NCI-H510A (cell line): ENCODE measurements at places on chromosomes 2 and 18.

GRCh38 chr2:74415762-74416395 is 5.5 kb downstream of the C2orf81 start:
- DNase-seq, result no peak

- DNase-seq, result no peak
Measured at GRCh38 chr18:48106976-48107781, 176.7 kb upstream of the SMAD2 start.

GRCh38 chr2:46989491-46990230 is 74.1 kb upstream of the MCFD2 start:
- DNase-seq, result no peak

- DNase-seq, result no peak
Measured at GRCh38 chr2:163594497-163594896, 141.3 kb downstream of the FIGN start.

DNA sequence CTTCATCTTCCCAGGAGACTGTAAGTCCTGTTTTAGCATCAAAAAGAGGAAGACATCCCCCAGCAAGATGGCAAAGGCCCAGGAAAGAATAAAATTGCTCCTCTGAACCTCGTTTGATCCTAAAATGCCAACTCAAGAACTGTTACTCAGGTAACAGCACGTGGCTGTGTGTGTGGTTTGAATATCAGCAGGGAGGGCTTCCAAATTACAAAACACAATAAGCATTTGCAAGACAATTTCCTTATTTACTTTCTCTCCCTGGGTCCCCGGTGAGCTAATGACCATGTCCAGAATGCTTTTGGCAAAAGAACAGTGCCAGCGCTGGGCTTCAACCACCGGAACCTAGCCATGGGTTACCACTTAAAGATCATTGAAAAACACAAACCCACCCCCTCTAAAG is 163.6 kb downstream of the C1D start:
- DNase-seq, result no peak

DNA sequence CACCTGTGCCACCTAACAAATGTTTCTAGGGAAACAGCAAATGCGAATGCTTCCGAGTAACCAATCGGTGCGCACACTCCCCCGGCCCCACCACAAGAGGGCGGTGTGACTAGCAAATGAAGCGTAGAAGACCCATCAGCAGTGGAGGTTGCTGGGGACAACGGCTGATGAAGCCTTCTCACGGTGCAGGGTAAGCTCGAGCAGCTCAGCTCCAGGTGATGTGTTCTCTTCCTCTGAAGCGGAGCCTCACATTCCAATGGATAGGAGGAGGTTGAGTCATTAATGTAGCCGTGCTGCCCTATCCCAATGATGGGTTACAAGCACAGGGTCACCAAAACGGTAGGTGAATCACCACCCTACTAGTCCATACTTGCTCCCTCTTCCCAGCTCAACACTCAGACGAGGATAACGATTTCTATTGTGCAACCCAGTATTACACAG is 127.6 kb upstream of the TWIST2 start:
- no peak for DNase-seq

- no peak for DNase-seq
Measured at GRCh38 chr2:27796791-27797765, 25.6 kb downstream of the MRPL33 start.

DNA sequence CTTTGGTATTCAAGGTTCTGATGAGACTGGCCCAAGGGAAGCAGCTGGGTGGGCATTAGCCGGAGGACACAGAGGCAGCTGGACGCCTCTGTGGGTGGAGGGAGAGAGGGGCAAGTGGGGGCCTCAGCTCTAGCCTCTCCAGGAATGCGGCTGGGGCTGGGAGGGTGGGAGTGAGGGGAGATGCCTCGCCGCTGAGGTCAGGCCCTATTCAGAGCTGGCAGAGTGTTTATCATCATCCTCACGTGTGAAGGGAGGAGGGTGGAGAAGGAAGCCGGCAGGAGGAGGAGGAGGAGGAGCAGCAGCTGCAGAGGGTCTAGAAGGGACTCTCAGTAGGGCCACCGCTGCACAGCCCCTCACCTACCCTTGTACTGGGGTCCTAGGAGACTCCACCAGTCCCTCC is 43.1 kb downstream of the TNS1 start:
- DNase-seq, result no peak

DNA sequence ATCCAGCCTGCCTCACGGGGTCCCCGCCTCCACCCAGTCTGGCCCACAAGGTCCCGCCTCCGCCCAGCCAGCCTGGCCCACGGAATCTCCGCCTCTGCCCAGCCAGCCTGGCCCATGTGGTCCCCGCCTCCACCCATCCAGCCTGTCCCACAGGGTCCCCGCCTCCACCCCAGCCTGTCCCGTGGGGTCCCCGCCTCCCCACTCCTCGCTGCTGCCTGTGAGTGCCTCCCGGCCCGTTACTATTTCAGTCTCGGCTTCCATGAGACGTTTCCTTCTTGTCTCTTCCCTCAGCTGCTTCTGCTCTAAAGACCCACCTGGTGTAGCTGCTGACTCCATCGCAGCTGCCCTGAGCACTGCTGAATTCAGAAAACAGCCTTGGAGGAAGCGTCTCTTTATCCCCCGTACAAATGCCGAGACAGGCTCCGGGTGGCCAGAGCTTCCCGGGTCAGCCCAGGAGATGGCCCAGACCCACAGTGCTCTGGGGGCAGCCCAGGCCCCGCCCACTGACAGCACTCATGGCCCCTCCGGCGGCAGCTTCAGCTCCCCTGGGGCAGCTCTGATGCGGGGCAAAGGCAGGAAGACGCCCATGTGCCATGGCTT is 69.8 kb downstream of the NFATC1 start:
- DNase-seq, result no peak

DNA sequence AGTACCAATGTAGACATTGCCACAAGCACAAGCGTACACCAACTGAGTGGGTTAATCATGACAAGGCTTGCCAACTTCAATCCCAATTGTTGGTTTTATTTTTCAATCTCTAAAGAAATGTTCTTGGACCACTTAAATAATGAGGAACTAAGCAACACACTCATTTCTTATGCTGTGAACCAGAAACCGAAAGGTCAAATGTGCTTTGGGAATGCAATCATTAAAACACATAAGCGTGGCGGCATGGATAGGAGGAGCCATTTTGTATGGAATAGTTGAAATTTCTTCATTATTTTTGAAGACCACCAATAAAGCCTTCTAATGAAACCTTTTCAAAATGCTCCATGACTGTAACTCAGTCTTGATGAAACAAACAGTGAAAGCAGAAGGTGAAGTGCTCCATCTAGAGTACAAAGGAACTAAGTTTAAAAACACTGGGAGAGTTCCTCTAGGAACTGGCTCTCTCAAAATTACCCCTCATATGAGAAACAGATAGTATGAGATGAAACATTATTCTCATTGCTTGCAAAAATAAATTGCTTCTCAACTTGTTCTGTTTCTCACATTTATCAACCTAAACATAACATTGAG is 113.2 kb upstream of the CHST9 start:
- no peak for DNase-seq

DNA sequence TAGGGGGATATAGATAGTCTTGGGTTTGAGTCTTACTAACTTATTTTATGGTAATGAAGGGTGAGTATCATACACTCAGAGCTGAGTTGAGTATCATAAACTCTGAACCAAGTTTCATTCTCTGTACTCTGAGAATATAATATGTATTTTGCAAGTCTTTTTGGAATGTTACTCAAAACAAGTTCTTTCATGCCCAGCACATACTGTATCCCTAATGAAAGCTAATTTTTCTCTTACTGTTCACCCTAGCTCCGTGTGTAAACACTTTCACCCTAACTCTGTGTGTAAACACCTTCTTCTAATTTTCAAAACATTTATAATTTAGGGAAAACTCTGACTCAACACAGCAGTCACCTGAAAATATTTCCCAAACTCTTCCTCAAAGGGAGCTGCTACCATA is 29.7 kb upstream of the CHST9 start:
- no peak for DNase-seq

DNA sequence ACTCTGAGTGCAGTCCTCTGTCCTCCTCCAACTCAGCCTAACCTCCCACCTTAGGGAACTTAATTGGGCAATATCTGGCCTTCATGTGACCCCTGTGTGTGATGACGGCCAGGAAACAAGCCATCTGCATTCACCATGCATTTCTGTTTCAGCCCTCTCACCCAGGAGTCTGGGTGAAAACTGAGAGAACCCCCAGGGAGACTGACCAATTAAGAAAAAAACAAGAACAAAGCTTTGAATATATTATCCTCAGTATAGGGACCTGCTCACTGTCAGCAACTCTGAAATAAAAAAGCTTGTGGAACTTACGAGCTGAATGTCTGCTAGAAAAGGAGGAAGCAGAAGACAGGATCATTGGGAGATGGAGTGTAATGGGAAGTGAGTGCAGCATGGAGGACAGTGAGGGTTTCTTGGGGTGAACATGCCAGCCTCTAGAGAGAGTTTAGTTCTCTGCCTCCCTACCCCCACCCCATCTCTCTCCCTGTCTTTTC is 9.5 kb downstream of the MAPRE2 start:
- DNase-seq, result no peak

DNA sequence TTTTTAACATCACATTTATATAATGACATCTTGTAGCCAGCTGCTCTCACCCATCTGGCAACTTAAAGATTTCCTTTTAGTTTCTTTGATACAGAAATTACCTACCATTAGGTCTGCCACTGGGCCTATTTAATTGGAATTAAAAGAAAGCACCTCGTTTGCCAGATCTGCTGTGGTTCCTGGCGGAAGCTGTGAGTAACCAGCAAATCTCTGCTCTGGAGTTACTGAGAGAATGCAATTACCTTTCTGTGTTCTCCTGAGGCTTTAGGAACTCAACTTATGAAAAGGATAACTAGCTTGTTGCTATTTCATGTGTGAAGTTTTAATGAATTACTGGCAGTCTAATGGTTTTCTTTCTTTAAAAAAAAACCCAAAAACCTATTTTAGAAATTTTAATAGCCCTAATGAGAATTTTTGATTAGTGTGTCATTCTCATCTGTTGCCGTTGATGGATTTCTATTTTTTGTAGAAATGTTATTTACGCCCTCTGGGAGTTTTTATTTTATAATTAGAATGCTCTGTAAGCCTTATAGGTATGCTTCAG is 69.7 kb upstream of the LYPD6B start:
- DNase-seq, result no peak

GRCh38 chr2:178309541-178309940 is 115.2 kb downstream of the OSBPL6 start:
- no peak for DNase-seq

DNA sequence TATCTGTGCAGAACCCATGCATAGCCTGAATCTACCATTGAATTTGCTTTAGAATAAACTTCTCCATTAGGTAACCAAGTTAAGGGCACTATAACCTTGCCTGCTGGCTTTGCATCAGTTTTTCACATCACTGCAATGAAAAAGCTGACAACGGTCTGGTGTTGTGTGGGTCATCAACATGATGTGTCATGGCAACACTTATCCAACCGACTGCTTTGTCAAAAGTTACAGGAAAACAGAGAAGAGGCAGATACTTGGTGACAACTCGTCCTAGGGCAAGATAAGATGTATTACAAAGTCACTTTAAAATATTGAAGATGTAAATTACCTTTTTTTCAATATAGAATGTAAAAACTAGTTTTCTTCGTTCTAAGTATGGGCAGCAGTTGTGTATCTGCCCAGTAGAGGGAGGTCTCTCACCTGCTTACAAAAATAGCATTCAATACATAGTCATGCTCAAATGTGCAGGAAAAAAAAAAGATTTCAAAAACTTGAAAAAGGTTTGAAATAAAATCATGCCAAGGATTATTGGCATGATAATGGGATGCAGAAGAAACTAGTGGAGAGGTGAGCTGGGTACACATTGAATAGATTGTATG is 96.3 kb downstream of the EVA1A start:
- no peak for DNase-seq

DNA sequence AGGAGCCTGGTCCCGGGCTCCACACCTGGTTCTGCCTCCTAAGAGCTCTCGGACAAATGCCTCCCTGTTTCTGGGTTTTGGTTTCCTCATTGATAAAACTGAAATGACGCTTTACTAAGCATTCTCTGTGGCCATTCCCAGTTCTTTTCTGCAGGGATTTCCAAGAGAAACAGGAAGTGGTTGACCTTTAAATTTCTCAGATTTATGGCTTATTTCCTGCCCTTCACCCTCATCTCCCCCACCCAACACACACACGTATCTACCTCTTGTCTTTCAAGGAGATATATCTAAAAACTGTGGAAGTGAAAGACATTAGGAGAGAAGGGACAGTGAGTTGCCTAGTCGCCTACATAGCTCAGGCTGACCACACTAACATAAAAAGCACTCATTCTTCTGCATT is 53.0 kb downstream of the PIEZO2 start:
- no peak for DNase-seq

GRCh38 chr2:159157361-159158209 is 128.9 kb downstream of the WDSUB1 start:
- no peak for DNase-seq

DNA sequence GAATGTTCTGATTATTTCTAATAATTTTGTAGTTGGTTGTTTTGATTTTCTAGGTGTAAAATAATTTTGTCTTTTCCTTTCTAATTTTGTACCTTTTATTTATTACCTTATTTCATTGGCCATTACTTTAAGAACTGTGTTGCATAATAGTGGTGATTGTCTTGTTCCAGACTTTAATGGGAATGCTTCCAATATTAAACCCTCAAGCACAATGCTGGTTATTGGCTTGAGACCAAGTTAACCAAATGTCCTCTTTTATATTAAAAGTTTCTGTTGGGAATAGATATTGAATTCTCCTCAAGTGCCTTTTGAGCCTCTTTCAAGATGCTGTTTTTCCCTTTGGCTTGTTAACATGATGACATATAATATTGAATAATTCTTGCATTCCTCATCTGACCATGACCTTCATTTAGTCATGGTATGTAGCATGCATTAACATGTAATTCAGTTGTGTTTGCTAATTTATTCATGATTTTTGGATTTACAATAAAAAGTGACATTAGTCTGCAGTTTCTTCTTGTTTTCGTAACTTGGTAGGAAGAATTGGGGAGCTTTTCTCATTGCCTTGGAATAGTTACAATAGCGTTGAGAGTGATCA is 141.7 kb downstream of the DIS3L2 start:
- no peak for DNase-seq

DNA sequence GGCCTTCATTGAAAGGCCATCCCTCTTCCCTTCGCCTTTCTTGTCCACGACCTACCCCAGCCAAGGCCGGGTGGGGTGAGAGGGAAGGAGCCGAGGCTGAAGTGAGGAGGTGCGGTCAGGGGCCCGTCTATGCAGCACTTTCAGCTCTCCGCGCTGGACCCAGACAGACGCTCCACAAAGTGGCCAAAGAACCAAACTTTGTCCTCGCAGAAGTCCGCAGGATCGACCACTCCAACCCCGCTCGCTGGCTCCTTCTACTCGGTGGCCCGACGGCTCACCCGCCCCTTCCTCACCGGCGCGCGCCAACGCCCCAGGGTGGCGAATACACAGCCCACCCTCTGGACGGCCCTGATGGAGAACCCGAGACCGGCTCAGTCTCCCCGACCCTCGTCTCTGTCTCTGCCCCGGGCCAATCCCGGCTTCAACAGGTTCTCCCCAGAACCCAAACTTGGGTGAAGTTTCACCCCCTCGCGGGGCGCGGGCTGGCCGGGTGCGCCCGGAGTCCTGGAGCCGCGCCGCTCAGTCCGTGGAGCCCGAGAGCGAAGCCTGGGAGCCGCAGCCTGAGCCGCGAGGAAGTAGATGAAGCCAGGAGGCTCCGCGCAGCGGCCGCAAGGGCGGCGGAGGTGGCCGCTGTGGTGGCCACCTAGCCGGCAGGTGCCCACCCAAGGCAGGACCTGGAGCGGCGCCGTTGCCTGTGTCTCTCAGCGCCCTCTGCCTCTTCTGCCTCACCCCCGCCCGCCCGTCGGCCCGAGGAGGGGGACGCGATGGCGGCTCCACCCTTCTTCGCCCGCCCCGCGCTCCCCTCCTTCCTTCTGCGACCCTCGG is 26.7 kb upstream of the ALPP start:
- no peak for DNase-seq
